EH (cell line): ENCODE measurements at places on chromosomes 7 and 10.

- DNase-seq: no peak
These were observed 6.3 kb upstream of the RHOBTB1 start for GRCh38 chr10:60950300-60950699.

GRCh38 chr10:123936426-123936825 lies 44.8 kb upstream of the CPXM2 start:
- DNase-seq: no peak

DNA sequence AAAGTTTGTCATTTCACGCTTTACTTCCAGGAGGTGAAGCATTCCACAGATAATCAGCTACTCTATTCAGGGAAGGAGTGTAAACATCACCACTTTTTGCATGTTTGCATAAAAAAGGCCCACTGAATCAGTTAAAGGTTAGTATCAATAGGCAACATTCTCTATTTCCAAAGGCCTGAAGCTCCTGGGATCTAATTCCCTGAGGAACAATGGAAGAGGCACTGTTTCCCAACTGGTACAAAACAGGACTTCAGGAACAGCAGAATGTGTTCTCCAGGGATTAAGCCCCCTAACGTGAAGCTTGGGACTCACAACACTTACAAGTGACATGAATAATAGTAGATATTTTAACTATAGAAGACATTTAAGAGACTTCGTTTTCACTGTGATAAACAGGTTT lies 6.1 kb downstream of the LRRN3 start:
- no peak for DNase-seq

DNA sequence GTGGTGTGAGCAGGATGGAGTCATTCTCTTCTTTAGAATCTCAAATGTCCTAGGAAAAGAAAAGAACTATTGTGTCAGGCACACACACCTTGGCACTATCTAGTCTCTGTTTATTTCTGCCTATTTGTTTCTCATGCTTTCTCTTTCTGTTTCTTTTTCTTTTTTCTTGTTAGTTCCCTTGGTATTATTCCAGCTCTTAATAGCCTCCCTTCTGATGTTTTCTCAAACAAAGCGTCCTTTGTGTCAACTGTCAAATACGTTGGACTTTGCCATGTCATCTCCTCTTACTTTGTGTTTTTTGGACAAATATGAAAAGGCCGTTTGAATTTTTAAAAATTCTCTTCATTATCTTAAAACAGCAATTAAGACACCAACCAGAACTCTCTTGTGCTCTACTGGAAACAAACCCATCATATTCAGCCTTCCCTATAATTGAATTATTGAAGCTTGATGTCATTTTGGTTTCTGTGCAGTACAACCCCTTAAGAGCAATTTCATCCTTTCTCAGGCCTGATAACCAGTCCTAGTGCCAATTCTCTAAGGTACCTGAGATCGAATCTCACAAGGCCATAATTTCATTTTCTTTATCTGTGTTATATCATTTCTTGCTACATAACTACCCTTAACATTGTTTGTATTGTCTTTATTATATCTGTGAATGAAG lies 497.8 kb upstream of the NRP1 start:
- DNase-seq: no peak

DNA sequence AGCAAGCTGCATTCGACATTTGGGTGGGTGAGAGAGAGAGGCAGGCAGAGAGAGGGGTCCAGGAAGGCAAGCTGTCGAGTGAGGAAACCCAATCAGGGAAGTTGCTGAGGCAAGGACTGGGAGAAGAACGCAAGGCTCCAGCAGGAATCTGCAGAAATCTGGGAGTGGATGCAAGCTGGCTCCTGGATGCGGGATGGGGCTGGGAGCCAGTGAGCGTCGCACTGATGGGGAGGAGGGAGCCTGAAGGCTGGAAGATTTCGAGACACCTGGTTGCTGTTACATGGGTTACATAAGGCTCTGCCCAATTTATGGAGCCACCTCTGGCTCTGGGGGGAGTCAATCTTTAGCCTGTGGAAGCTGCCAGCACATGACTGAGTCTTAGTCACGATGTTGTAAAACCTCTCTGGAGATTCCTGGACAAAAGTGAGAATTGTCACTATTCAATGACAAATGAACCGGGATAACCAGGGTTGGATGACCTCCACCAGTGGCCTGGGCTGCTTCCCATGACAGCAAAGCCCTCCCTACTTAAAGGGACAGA lies 51.1 kb upstream of the ADRB1 start:
- DNase-seq: peak; percentile 36

GRCh38 chr10:122140941-122141623 lies 130.0 kb upstream of the BTBD16 start:
- peak; percentile 96 for DNase-seq

DNA sequence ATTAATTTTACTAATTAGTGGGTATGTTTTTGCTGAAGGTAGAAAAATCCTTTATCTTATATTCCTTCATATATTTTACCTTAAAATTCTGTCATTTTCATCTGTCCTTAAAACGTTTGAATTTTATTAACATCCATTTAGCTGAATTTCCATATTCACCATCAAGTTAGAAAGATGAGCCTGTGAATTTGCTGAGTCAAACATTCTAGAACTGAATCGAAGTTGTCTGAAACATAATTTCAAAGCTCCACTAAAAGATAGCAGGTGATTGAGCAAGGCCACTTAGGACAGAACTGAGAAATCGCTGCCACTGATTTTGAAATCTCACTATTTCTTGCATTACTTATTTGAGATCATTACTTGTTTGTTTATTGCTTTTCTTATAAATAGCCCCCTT lies 17.5 kb downstream of the HGF start:
- DNase-seq: no peak

- DNase-seq: no peak
These were observed 621 bp upstream of the FAM133B start for GRCh38 chr7:92590711-92591310.

DNA sequence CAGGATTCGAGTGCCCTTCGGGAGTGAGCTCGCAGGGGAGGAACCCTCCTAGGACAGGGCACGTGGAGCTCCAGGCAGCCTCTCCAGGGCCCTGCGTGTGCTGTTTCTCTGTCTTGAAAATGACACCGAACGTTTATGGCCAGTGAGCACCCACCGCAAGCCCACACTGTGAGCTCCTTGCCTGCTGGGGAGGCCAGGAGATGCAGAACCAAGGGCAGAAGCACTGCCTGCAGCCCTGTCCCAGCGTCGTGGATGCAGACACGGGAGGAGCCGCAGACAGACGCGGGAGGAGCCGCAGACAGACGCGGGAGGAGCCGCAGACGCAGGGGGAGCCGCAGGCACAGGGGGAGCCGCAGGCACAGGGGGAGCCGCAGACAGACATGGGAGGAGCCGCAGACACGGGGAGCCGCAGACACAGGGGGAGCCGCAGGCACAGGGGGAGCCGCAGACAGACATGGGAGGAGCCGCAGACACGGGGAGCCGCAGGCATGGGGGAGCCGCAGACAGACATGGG lies 314.4 kb downstream of the PTPRN2 start:
- DNase-seq: no peak

DNA sequence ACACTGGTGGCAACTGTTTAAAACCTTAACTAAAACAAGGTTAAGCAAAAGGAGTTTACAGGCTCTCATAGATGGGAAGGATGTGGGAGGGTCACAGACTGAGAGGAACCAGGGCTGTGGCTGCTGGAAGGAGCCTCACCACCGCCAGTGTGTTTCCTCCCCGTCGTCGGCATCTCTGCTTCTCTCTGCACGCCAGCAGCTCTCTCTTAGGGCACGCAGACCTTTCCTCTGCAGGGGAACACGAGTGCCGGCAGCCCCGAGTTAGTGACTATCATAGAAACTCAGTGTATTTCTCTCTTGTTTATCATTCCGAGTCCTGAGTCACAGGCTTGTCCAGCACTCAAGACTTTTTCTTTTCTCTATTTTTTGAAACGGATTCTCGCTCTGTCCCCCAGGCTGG lies 8.1 kb upstream of the SH2D4B start:
- DNase-seq: no peak

DNA sequence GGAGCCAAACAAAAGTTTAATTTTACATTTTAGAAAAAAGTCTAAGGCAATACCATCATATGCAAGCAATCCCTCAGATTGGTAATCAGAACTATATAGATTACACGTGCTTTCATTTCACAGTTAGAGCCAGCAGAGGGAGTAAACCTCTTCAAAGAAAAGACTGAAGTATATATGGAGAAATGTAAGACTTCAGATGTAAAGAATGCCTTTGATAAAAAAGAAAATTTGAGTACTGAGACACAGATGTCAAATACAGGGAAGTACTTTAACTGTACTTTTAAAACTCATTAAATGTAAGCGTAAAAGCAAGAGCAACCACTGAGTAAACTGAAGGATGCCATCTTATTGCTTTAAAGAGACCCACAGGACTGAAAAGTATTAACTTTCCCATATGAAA lies 101.4 kb upstream of the FAM133B start:
- DNase-seq: peak; percentile 72

- DNase-seq: peak; percentile 74
These were observed 3.1 kb upstream of the CAPZA2 start for GRCh38 chr7:116859323-116859722.

DNA sequence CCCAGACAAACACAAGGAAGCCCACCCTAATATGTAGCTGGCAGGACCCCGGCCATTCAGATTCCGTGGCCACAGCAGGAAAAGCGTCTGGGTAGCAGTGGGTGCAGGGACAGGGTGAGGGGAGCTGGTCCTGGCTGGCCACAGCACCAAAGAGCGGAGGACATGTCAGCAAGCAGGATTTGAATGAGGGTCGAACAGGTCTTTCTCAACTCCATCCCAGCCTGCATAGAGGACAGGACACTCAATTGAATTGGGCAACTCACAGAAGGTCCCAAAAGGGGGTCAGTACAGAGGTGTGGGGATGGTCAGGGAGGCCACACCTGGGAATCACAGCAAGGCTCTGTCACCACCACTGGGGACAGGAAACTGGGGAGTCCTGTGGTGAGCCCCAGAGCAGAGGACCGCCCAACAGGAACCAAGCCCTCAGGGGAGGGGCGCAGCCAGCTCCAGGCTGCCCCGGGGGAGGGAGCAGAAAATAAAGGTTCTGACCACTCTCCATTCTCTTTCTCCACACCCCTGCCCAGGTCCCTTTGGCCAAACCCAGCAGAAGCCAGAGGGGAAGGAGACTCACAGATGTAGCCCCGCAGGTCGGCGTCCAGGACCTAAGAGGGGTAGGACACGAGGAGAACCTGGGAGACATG lies 108.7 kb upstream of the PPP2R2D start:
- DNase-seq: no peak

GRCh38 chr10:132300582-132300981 lies 7.2 kb downstream of the STK32C start:
- no peak for DNase-seq

DNA sequence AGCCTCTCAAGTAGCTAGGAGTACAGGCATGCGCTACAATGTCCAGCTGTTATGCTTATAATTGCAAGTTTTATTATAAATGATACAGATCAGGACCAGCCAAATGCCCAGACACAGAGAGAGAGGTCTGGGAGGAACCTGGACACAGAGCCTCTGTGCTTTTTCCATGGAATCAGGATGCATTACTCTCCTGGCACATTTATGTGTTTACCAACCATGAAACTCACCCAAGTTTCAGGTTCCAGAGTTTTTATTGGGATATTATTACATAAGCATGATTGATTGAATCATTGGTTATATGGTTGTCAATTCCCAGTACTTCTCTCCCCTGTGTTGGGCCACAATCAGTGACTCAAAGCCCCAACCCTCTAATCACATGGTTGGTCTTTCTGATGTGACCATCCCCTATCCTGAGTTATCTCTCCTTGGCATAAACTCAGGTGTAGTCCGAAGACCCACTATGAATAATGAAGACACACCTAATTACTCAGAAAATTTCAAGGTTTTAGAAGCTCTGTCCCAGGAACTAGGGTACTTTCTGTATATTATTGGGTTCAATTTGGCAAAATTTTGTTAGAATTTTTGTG lies 30.6 kb downstream of the MXI1 start:
- DNase-seq: no peak

GRCh38 chr7:116988363-116988989 lies 35.2 kb downstream of the ST7 start:
- DNase-seq: no peak

DNA sequence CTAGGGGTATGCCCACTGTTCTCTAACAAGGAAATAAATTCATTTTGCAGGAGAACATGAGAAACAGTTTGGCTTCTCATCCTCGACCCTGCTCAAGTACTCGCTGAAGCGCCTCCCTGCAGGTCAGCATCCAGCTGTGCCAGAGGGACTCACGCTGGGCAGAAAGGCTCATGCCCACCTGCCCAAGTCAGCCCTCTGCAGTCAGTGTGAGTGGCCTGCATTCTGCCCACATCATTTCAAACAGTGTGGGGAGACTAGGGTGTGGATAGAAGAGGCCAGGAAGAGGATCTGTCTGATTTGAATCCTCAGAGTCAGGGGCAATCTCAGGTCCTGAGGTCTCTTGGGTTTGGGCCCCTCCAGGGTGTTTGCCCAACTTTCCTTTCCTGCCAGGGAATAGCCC lies 297.8 kb downstream of the ELMO1 start:
- DNase-seq: no peak

- no peak for DNase-seq
These were observed 62.9 kb downstream of the PTTG1IP2 start for GRCh38 chr7:90532231-90532929.

DNA sequence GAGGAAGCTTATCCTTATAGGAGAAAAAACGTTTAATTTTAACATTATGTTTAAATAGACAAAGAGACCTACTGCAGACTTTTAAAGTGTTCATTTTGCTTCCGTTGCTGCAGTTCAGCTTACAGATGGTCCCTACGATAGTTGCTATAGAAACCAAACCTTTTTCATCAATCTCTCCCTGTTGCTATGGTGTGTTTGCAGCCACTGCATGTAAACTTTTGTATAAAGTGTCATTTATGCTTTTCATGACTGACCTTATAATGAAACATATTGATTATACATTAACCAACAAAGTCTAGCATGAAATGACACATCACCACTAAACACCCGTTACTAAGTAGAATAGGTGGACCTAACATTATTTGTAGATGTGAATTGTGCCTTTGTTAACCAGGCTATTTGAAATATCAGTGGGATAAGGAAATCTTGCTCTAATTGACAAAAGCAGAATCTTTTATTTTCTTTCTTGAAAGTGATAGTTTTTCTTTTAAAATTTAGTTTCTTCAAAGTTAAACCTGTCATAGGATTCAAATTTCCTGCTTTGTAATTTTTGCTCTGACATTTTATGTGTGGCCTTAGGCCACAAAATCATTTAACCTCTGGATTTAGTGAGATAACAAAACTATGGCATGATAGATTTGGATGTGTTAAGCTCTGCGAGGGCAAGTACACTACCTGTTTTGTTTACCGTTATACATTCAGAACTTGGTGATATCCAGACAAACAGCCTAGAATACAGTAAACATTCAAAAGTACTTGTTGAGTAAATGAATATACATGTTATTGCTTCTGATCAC lies 64.0 kb downstream of the CACNB2 start:
- no peak for DNase-seq

GRCh38 chr10:46528171-46528671 lies 28.2 kb downstream of the GPRIN2 start:
- DNase-seq: no peak

GRCh38 chr7:44378744-44379143 lies 53.4 kb upstream of the CAMK2B start:
- DNase-seq: peak; percentile 93

- DNase-seq: peak; percentile 53
These were observed 36.6 kb upstream of the PRKAR2B start for GRCh38 chr7:107007892-107008287.

- no peak for DNase-seq
These were observed 90.0 kb downstream of the SLIT1 start for GRCh38 chr10:97095701-97096260.
